Anterior cingulate cortex (tissue), 58 donors: ENCODE measurements at places on chromosomes 12 and 14.

DNA sequence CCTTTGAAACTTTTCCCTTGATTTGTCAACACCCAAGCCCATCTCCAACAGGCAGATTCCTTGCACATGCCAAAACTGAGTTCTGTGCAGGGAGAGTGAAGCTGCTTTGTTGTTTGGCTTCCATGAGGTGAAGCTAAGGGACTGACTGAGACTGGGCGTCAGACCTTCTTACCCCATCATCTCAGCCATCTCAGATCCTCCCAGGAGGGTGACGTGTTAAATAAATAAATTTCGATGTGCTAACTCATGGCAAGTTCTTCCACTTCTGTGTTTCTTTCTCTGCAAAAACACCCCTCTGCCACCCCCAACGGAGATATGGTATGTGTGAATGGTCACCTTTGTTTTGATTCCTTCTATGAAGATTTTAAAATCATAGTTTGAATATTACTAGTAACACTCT lies 17.8 kb downstream of the UTP20 start:
- no peak for DNase-seq

GRCh38 chr12:32515137-32515873 lies 115.9 kb downstream of the FGD4 start:
- DNase-seq: no peak

DNA sequence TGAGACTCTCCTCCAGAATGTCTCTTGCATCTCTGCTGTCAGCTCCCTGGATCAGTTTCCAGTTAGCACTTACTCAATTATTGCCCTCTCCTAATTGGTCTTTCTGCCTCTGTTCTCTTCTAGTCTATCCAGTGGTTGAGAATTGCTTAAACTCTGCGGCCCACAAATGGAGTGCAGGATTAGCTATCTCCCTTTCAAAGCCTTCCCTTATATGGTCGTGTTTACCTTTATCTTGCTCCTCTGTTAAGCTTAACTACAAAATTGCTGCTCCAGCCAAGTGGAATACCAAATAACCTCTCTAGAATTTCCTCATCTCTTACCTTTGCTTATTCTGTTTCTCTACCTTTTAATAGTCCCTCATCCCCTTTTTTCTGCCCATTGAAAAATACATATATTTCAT lies 132.7 kb downstream of the NRXN3 start:
- no peak for DNase-seq

DNA sequence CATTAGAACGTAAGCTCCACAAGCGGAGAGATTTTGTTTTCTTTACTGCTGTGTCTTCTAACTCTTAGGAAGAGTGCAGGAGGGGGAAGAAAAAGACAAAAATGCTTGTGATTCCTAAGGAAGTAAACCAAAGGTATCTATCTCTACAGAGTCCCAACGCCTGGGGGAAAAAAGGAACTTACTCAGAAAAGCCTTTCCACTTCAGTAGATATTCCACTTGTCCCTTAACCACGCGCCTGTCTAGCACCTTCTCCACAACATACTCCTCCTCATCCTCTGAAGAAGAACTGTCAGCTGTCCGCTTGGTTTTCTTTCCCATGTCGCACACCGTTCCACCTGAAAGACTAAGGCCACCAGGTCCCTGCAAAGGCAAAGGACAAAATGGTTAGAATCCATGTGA lies 22.6 kb downstream of the CBX5 start:
- no peak for DNase-seq

DNA sequence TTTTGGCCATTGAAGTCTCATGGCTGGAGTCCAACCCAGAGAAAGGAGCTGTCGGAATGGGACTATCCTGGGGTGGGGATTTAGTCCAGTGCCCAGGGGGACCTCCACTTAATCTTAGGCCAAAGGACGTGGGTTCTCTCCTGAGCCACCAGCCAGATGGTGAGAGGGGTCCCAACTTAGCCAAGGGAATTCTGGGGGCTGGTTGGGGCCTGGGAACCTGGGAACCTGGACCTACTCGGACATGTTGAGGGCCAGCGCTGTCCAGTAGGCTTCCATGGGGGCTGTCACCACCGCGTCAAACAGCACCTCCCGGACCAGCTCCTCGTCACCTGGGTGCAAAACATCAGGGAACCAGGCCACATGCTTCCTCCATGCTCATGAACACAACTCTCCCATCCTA lies 33.4 kb downstream of the LRTM2 start:
- no peak for DNase-seq

DNA sequence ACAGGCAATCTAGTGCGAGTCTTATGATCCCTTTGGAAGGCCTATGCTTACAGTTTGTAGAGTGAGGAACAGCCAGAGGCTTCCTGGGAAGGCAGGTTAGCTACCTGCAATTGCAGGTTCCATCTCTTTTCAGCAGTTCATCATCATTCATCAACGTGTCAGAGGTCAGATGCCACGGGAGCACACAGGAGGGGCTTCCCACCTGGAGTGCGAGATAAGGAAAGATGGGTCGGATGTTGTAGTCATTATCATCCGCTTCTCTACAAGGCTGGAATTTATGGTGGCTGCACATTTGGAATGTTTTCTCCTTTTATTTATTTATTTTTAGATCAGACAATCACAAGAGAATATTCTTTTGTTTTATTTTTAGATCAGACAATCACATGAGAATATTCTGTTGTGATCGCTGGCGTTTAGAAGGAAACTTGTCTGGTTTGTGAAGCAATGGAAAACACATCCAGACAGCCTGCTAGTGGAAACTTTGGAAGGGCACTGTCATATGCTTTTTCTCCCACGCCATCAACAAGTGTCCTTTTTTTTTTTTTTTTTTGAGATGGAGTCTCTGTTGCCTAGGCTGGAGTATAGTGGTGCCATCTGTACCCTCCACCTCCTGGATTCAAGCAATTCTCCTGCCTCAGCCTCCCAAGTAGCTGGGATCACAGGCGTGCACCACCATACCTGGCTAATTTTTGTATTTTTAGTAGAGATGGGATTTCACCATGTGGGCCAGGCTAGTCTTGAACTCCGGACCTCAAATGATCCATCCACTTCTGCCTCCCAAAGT lies 1.9 kb upstream of the BICD1 start:
- no peak for DNase-seq

GRCh38 chr12:46209170-46209569 lies 59.7 kb downstream of the SLC38A1 start:
- no peak for DNase-seq

GRCh38 chr12:132528564-132529106 lies 38.7 kb downstream of the FBRSL1 start:
- DNase-seq: no peak

DNA sequence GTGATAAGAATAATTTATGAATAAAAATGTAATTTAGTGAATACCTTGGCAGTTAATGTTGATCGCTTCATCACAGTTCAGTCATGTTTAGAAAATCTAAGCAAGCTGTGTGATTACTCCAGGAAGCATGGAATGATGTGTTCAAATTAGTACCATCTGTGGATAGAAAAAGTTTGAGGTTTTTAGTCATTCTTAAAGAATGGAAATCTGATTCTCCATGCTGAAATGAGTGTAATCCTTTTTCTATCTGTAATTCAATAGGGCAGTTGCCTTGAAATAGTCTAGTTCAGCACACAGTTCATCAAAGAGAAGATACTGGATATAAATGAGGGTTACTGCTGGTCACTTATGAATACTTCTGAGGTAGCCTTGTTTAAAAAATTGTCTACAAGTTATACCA lies 127.2 kb upstream of the MYF6 start:
- DNase-seq: no peak

DNA sequence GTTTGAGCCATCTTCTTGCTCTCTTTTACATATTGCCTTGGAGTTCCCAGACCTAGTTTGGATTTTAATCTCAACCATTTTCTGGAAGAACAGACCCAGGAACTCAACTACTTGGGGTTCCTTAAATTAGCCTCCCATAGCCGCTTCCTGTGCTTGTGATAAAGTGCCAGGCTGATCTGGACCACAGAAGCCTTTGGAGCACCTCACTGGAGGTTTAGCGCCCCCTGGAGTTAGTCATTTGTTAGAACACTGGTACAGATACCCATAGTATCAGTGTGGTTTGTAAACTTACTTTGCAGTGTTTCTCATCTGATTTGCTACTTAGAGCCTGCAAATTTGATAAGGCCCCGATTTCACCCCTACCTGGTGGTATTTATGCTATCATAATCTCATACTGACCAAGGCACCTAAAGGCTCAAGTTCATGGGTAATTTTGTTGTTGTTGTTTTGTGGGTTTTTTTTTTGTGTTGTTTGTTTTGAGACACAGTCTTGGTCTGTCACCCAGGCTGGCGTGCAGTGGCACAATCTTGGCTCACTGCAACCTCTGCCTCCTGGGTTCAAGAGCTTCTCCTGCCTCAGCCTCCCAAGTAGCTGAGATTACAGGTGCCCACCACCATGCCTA lies 3.7 kb downstream of the UNC119B start:
- DNase-seq: no peak

- no peak for DNase-seq
Observed at GRCh38 chr12:57834086-57834876, 12.2 kb downstream of the CTDSP2 start.

- no peak for DNase-seq
Observed at GRCh38 chr12:110074089-110074488, 25.8 kb upstream of the C12orf76 start.

DNA sequence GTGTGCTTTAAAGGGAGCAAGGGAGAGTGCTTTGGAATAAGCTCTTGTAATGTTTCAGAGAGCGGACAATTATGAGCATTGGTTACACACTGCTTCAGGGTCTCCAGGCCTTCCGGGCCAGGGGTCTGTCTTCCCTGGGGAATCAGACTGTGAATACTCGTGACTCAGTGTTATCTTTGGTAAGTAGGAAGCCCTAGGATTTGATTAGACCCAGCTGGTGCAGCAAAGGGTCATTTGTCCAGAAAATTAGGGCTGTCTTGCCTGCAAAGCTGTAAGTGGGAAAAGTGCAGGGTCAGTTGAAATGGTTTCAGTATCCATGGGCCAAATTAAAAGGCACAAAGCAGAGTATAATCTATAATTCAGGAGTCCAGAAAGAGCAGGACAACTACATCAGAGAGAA lies 475.6 kb downstream of the MED13L start:
- DNase-seq: no peak

- DNase-seq: no peak
Observed at GRCh38 chr14:87148655-87149054, 844.3 kb downstream of the GALC start.

- no peak for DNase-seq
Observed at GRCh38 chr14:64186231-64187129, 107.7 kb downstream of the ESR2 start.

GRCh38 chr12:99004799-99005466 lies 359.8 kb downstream of the APAF1 start:
- no peak for DNase-seq

- DNase-seq: no peak
Observed at GRCh38 chr14:103138301-103139131, 15.3 kb downstream of the TNFAIP2 start.

- DNase-seq: peak; percentile 93
Observed at GRCh38 chr12:56299853-56300643, at the start of gene CS. Gene CS, minus strand, starts transcription at chr12:56300330. Its CDS starts 129 bp downstream, at chr12:56300201.

DNA sequence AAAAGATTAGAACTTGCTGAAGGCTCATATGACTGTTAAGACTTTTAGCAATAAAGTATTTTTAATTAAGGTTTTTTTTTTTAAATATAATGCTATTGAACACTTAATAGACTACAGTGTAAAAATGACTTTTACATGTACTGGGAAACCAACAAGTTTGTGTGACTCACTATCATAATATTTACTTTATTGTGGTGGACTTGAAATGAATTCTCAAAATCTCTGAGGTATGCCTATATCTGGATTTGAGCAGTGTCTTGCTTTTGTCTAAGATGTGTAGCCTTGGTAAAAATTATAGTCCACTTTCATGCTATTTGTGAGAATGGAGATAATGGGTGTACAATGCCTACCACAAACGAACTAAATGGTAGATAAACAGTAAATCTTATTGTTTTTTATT lies 33.9 kb upstream of the NAV3 start:
- no peak for DNase-seq

GRCh38 chr14:55349565-55349964 lies 62.1 kb downstream of the ATG14 start:
- no peak for DNase-seq

GRCh38 chr12:62963486-62964041 lies 28.6 kb upstream of the PPM1H start:
- no peak for DNase-seq

GRCh38 chr12:40716037-40716436 lies 23.8 kb downstream of the CNTN1 start:
- DNase-seq: no peak

DNA sequence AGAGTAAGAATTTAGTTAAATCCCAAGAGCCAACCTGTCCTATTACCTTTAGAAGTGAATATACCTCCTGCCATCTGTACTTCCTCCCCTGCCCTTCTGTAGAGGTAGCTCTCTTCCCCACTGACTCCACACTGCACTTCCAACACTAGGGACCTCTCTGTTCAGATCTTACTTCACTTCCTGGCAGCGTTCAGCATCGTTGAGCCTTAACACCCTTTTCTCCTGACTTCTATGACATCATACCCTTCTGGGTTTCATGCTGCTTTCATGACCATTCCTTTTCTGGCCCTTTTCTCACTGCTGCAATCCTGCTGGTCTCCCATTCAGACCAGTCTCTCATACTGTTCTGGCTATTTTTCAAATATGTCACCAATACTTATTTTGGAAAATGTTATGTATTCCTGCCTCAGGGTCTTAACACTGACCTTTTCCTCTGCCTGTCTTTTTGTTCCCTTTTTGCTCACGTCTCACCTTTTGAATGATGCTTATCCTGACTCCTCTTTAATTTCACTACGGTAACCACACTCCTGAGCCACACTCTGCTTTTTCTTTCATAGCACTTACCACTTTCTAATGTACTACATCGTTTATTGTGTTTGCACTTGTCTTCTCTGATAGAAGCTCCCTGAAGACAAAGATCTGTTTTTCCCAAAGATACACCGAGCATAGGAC lies 67.6 kb downstream of the PLEKHA5 start:
- DNase-seq: no peak

GRCh38 chr14:89667983-89668382 lies 250.9 kb upstream of the FOXN3 start:
- DNase-seq: no peak

GRCh38 chr12:77682488-77682887 lies 148.2 kb upstream of the NAV3 start:
- DNase-seq: no peak

- no peak for DNase-seq
Observed at GRCh38 chr12:9829982-9830381, 2.7 kb downstream of the KLRF1 start.

- DNase-seq: no peak
Observed at GRCh38 chr12:62774794-62775193, 160.2 kb downstream of the PPM1H start.

- no peak for DNase-seq
Observed at GRCh38 chr12:43062201-43062895, 472.8 kb upstream of the PRICKLE1 start.
